Left ventricle myocardium inferior (tissue), 1 donor: ENCODE measurements at places on chromosomes 16 and 17. TPM values are rescaled to one million over a fixed set of nuclear protein-coding genes. Genes with fewer than 3 reads are reported as not detected.

The CCL17 gene
- not detected for total RNA-seq

- no peak for DNase-seq
These were observed 30.2 kb downstream of the TPSG1 start for GRCh38 chr16:1194665-1195392.

GRCh38 chr16:25030420-25031131 lies 15.4 kb upstream of the ARHGAP17 start:
- no peak for DNase-seq

GRCh38 chr16:58116081-58116480 lies 13.1 kb downstream of the CFAP20 start:
- no peak for DNase-seq

GRCh38 chr16:12288537-12289174 lies 312.1 kb downstream of the SNX29 start:
- DNase-seq = no peak

- DNase-seq = no peak
These were observed 101.7 kb downstream of the MAP2K6 start for GRCh38 chr17:69516225-69516624.

GRCh38 chr17:36938566-36939051 lies 1.3 kb downstream of the LHX1 start:
- DNase-seq = no peak

DNA sequence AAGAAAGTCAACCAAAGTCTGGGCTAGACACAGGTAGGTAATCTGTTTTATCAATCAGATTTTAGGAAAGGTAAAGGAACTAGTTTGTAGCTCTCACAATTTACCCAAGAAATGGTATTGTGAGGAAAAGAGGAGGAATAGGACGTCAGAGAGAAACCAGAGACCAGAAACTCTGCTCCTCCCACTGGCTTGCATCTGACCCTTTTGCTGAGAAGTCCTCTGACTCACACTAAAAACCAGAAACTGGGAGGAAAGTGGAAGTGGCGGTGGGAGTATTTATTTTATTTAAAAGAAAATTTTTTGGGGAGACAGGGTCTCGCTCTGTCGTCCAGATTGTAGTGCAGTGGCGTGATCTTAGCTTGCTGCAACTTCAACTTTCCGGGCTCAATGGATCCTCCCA lies 38.0 kb upstream of the MNT start:
- no peak for DNase-seq

DNA sequence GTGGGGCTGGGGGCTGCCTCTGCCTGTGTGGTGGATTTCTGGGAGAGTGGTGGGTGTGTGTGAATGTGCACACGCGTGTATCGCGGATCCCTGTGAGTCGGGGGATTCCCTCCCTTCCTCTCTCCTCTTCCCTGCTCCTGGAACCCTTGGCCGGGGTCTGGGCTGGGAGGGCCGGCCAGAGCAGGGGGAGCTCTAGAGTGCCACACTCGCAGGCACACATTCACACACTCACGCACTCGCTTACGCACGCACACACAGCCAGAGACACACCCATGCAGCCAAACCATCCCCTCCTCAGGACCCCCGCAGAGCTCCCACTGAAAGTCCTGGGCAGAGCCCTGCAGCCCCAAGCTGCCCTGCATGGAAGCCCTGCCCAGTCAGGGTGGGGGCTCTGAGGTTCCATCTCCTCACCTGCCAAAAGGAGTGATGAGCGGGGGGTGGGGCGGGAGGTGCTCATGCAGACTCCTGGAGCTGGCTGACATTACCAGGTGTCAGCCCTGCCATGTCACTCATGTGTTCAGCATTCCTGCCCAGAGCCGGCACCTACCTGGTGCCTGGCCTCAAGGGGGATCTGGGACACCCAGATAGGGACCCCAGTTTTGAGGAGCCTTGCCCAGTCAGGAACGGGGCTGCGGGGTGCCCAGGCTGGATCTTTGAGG lies 1.9 kb downstream of the NECAB2 start:
- DNase-seq = peak; percentile 10

DNA sequence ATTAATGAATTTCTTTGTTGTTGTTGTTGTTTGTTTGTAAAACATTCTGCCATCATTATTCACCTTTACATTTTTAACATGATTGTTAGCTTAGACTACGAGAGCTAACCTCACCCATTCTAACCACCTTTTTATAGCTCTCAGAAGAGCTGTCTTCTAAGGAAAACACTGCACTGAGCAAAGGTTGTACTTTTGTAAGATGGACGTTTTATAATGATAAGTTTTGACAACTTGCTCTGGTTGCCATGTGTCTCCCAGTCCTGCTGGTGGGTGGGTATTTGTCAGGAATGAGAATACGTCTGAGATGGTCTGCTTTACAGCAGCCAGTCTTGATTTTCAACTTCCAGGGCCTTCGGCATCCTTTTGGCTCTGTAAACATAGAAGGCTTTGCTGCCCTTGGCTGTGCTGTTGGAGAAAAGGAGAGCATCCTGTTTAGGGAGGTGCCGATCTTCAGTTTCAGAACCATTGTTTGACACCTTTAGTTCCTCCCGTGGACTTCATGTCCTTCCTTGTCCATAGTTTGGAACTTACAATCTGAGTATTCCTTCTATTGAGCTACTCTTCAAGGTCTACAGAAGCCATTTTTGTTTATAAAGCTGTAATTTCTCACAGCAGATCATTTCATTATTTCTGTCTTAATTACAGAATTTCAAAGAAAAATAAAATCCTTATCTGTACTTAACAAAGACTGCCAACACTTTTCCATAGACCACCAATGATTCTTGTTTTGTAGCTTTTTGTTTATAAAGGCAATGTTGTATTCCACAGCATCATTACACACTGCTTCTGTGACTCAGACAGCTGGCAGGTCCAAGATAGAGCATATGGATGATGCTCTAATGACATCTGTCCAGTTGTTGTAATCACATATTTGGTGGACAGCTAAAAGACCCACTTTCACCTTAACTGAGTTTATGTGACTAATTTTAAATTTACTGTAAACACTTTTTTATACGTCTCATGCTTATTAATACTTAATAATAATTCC lies 270.1 kb upstream of the TBX2 start:
- DNase-seq = no peak

DNA sequence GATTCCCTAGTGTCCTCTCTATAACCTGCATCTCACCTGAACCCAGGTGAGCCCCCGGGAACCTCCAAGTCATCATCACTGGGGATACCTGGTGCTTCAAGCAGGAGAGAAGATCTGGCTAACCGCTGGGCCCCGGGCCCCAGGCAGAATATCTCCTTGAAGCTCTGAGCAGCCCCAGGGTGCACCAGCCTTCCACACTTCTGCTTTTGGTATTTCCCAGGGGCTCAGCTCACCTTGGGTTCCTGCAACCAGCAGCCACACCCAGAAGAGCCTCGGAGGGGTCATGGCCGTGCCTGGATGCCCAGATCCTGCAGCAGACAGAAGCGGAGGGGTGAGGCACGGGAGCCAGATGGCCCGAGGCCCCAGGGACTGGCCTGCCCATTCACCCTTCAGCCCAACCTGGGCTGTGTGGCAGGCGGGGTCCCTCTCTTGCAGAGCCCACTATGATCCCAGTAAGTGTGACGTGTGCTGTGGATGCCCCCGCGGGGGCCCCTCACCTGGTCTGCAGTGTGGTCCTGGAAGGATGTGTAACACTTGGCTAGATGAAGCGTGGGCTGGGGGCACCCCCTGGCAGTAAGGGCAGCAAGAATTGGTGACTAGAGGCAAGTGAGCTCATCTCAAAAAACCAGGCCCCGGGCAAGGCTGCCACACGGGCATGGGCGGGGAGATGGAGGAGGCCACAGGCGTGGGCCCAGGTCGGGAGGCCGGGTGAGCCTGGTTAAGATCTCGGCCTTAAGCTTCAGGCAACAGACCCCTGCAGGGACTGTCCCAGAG lies 2.6 kb downstream of the LGALS3BP start:
- no peak for DNase-seq
